ENCODE measurements at places on chromosomes 4 and X.

- no peak for DNase-seq
Measured at GRCh38 chr4:158157412-158157811, 15.4 kb downstream of the GASK1B start.

- no peak for DNase-seq
Measured at GRCh38 chrX:8688776-8689175, 43.2 kb downstream of the ANOS1 start.

DNA sequence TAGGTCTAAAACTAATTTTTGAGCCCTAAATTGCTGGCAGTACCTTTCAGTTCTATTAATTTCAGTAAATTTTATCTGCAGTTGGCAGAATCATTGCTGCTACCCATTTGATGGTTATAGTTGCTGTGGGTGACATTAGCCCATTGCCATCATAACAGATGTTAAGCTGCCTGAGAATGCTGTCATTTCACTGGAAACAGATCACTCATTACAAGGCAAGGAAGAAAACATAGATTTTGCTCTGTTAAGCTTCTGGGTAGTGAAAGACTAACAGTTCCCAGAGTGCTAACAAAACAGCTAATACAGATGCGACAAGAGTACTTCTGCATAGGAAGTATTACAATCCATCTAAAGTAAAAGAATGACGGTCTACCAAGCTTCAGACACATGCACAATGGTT lies 213.2 kb downstream of the SPANXN3 start:
- DNase-seq: no peak

DNA sequence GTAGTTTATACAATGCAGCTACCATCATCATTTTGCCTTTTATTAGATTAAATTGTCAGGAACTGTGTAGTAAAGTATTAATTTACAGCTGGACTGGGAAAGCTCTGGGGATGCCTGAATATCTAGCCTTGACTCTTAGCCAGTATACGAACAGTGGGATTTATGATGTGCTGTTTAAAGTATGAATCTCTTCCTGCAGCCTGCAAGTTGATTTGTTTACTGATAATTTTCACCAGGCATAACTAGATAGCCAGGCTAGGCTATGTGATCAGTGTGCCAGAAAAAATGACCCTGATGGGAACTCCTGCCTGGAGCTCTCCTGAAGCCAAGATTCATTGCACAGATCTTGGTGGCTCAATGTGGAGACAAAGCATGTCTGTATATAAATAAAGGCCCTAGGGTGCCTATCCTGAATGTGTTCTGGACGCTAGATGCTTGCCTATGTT lies 119.2 kb downstream of the SCLT1 start:
- DNase-seq: no peak

GRCh38 chr4:176238157-176238610 lies 30.8 kb downstream of the ASB5 start:
- no peak for DNase-seq

- no peak for DNase-seq
Measured at GRCh38 chr4:86894455-86894854, 2.2 kb upstream of the C4orf36 start.

DNA sequence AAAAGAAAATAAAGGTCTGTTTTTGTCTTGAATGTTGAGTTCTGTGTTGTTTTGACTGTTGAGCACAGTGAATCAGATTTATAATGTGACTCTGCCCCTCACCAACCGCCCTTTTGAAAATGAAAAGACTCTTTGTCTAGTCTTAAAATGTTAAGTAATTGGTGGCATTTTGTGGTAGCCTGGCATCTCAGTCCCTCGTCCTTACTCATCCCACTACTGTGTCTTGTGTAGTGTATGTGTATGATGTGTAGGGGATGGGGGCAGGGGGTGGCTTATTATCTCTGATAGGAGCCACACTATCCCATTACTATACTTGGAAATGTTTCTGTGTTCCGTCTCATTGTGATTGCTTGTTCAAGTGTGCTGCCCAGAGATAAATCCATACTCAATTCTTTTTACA lies 12.2 kb downstream of the KLHL34 start:
- no peak for DNase-seq

DNA sequence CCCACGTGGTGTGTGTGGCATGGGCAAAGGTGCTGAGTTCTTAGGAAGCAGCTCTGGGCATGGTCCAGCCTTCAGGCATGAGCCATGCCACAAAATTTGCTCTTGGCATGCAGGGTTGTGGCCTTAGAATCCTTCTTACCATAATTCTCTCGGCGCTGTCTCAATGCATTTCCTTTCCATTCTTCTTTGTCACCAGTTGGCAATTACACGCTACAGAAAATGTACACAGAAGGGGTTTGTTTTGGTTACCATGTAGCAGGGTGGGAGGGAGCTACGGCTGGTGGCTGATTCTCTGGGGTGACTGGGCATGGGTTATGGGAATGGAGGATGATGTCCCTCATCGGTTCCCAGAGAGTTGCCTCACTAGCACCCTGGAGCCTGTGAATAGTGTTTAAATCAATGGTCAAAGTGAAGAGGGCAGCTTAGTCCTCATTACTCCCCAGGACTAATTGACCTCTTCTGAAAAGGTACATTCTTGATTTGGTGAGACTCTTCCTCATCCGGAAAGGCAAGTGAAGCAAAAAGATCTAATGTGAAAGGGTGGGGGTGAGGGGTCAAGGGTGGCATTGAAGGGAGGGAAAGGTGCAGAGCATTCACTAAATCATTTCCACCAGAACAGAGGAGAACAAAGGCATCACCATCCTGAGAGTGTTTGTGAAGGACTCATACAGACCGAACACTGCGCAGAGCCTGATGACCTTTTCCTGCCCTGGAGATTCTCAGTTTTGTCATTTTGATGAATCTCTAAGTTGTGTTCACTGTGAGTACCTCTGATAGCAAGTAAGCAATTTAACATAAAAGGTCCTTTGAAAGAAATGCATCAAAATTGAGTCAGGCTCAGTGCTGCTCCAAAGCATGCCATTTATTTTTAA lies 199.8 kb upstream of the SFRP2 start:
- no peak for DNase-seq
